ENCODE measurements at places on chromosomes 5 and 9. TPM values are rescaled to one million over a fixed set of nuclear protein-coding genes. Genes with fewer than 3 reads are reported as not detected.

GRCh38 chr5:52922384-52922783, 66.8 kb upstream of the ITGA2 start:
- no peak for DNase-seq

DNA sequence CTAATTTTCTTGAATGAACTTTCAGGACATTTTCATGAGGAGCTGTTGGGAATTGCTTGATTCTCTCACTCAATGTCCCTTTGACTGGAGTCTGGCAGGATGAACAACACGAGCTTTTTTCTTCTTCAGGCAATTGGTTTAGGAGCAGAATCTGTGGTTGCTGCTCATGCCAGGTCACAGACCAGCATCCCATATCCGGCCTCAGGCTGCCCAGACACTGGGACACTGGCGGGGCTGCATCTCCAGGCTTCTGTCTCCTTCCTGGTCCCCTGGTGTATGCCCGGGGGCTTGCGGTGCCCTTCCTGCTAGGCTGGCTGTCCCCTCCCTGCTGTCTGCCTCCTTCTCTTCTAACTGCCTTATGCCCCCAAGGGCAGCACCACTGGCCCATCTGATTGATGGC, 311.5 kb upstream of the DAP start:
- DNase-seq: no peak

GRCh38 chr9:73780916-73781315, 629.3 kb downstream of the ANXA1 start:
- DNase-seq: no peak

Gene DBH
- total RNA-seq: not detected

Gene ANKRD31
- 0.51 TPM for total RNA-seq

Gene TRIO
- total RNA-seq: 7.9 TPM

Gene NUTM2F
- not detected for total RNA-seq

- DNase-seq: no peak
Observed at GRCh38 chr9:135221951-135222631, 134.6 kb downstream of the OLFM1 start.

GRCh38 chr9:120583958-120584369, 4.0 kb upstream of the CDK5RAP2 start:
- no peak for DNase-seq

DNA sequence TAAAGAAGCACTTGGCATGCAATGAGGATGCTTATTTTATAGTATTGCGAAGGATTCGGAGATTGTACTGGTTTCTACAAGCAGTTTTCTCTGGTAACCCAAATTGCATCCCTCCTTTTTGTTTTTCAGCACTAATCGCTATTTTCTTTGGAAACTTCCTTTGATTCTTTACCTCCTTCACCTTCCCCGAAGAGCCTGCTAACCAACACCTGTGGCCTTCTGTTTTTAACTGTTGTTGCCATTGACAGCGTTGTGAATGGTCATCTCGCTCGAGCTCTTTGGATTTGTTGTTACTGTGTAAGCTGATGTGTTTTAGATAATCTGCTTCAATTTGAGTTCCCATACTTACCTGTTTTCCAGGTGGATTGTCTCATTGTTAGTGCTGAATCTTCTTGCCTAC, 1.1 kb downstream of the CNOT6 start:
- DNase-seq: no peak

DNA sequence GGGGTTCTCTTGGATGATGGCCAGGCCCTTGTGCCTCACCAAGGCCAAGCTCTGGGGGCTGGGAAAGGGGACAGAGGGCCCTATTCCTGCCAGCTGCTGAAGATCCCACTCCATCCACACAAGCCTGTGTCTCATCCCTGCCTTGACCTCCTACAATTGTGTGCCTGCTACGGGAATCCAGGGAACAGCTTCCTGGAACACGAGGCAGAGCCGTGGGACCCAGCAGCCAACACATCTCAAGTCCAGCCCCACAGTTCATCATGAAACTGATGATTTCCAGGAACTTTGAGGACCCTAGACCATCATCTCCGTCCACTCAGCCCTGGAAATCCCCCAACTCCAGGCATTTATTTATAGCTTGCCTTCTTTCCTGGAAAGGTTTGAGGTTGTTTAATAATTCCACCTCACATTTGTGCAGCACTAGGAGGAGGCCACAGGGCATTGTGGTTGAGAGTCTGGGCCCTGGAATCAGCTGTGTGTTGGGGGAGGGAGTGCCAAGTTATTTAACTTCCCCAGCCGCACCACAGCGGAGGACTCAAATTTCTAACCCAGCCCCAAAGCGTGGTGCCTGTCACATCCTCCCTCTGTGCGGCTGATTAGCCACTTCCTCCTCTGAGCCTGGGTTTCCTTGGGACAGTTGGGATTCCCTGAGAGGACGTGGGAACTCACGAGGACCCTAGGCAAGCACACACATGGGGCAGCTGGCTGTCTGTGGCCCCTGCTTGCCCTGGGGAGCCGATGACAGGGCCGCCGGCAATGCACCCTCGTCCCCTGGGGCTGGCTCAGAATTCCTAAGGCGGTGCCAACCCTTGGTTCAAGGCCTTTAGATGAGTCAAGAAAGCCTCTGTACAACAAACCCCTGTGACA, 58.2 kb upstream of the GGTA1 start:
- peak; percentile 53 for DNase-seq

GRCh38 chr5:76305269-76305668, 97.8 kb upstream of the IQGAP2 start:
- no peak for DNase-seq

Gene FST
- total RNA-seq: not detected

GRCh38 chr9:121331549-121331948, 38.5 kb downstream of the STOM start:
- no peak for DNase-seq

DNA sequence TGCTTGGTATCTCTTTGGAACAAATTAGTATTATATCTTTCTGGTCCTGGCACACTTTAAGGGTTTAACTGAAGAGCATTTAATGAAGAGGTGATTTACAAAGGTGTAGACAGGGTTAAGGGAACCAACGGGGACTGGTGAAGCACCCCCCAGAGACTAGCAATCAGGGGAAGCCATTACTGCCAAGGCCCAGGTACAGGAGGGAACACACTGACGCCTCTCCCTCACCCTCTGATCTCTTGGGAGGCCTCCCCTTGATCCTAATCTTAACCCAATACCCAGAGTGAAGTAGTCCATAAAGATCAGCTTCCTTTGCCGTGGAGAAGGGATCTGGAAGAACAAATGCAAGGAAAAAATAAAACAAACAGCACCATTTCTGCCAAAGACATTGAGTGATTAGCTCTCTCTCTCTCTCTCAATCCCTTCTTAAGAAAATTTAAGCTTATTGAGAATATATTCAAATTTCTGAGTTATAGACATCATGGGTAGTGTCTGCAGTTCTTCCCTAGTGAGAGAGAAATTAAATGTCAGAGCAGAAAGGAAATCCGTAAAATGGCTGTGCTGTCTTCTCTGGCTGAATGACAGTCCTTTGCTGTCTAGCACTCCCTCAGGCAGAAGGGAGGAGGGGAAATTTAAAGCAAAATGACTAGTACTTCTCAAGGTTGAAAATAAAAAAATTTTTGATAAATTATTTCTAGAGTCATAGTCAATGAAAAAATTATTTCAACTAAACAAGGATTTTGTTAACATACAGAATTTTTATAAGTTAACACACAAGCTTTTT, 20.0 kb downstream of the F2R start:
- DNase-seq: no peak

GRCh38 chr5:111374380-111374779, 138.0 kb downstream of the STARD4 start:
- no peak for DNase-seq

DNA sequence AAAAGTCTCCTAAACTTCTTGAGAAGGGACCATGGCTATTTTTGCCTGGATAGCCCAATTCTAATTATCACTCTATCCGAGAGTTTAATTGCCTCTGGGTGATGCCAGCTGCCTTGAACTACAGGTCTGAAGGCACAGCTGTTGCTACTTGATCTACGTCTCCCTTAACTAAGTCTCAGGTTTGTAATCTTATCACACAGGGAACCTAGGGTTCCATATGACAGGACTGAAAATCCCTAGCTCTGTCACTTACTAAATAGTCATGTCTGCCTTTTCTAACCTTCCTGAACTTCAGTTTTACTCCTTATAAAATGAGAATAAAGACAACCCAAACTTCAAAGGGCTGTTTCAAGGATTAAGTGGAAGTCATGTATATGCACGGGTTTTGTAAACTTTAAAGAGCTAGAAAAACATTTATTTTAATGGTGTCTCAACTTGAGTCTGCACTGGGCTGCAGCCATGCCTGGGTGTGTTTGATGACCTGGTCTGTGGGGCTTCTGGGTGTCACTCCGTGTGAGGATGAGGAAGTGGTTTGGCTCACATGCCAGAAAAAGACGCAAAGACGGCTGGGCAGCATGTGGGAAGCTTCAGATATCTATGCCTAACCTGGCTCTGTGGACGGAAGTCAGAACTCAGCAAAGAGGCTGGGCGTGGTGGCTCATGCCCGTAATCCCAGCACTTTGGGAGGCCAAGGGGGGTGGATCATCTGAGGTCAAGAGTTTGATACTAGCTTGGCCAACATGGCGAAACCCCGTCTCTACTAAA, 129.3 kb upstream of the SLC44A1 start:
- peak; percentile 50 for DNase-seq

DNA sequence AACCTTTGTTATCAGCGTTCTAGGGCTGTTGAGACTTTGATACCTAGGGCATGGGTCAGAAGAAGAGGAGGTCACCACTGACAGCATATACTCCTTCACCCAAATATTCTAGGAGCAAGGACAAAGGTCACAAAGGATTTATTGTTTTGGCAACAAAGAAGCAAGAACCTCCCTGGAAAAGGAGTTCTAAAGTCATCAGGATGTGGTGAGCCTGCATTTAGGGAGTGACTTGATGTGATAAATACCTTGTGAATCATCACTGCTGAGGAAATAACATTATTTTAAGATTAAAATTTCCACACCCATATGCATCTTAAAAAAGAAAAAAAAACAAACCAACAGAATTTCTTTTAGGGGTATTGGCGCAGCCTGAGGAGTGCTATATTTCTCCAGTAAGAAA, 13.9 kb downstream of the IFNA1 start:
- no peak for DNase-seq

GRCh38 chr9:78354324-78354973, 57.5 kb downstream of the PSAT1 start:
- DNase-seq: no peak
